ENCODE measurements at places on chromosomes 5 and 9.
A peak's percentile ranks its signal among the peaks of the same experiment; 100 is the strongest.

GRCh38 chr5:138925090-138925635 lies 50.0 kb upstream of the LRRTM2 start:
- no peak for DNase-seq

GRCh38 chr5:149828161-149829011 lies 98.3 kb downstream of the PPARGC1B start:
- DNase-seq: peak; percentile 64

GRCh38 chr5:113606298-113607134 lies 93.0 kb downstream of the YTHDC2 start:
- no peak for DNase-seq

DNA sequence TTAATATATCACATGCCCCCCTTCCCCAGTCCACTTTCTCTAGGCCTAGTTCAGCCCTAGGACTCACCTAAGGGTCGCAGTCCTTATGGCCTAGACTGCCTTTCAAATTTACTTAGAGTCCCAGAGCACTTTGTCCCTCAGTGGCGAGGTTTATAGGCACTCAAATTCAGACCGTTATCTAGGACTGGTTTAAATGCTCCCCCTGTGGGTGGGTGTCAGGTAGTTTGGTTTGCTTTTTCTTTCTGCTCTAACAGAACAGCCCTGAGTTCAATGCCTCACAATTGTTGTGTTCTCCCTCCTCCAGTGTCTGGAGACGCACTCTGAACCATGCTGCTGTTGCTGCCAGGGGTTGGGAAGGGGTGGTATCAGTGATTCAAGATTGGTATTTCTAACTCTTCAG lies 317.1 kb downstream of the MAT2B start:
- DNase-seq: no peak

GRCh38 chr9:24293386-24293785 lies 252.3 kb downstream of the IZUMO3 start:
- no peak for DNase-seq

DNA sequence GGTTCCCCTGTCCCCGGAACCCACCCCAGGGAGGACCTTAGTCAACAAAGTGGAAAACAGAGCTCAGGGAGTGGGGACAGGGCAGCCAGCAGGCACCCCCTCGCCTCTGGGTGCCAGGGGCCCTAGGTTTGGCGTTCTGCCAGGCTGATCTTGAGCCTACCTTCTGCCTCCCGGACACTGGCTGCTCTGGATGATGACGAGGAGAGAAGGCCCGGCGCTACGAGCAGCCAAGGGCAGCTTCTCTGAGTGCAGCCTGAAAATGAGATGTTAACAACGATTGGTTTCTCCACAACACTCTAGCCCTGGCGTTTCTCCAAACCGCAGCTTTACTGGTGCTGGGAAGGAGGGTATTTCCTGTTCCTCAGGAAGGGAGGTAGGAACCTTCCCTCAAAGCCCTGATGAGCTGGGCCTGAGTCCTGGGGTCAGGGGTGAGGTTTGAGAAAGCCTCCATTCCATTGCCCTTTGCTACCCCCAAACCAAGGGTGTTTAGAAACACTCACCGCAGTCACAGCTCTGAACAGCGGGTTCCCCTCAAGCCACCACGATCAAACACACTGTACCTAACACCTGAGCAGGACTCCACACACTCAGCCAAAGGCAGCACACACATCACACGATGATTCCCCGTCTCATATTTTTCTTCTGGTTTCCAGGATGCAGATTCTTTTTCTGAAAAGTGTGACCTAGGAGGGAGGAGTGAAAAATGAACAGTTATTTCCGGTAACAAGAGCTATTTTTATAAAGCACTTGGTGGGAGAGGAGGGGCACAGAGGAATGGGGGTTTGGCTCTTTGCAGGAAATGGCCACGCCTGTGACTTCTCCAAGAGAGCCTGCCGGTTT lies at the start of gene STING1:
Gene STING1, minus strand, starts transcription at position 709 of the 840 bp plus-strand sequence. CDS start 1,054 bp downstream, outside the sequence.
- peak; percentile 59 for DNase-seq

DNA sequence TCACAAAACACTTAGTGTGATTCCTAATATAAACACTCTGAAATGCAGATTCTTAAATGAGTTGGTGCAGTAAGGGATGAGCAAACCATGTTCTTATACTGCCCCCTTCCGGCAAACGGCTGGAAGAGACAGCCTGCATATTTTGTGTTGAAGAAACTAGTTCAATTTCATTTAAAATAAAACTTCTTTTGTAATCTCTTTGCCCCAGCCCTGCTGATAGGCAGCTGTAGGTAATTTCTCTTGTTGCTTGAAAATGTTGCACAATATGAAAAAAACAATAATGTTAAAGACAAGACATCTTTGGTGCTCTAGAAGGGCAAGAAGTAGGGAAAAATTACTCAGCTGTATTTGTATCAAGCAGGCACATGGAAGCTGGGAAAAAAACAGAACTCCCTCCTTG lies 89.7 kb upstream of the CCNG1 start:
- no peak for DNase-seq

DNA sequence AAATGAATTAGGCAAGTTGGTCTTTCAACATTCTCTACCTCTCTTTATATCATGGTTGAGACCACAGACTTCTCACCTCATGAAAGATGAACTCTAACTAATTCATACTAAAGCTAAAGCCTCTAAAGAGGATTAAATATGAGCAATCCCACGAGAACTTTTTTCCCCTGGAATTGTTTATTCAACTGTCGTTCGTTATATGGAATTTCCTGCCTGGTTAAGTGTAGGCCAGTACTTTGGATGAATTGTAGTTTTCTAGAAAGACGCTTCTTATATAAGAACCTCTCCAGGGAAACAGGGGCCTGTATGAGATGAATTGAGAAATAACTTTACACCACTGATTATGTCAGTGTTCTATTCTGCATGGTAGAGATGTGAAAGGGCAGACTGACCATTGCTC lies 42.9 kb downstream of the PDCD1LG2 start:
- DNase-seq: no peak

GRCh38 chr5:39299962-39300361 lies 64.3 kb downstream of the C9 start:
- no peak for DNase-seq

All from bone marrow (tissue), 2 donors.